T follicular helper cell (primary cell): ENCODE measurements at places on chromosomes 16 and 17.

- DNase-seq, result no peak
Measured at GRCh38 chr17:76131692-76132573, 9.1 kb downstream of the FOXJ1 start.

DNA sequence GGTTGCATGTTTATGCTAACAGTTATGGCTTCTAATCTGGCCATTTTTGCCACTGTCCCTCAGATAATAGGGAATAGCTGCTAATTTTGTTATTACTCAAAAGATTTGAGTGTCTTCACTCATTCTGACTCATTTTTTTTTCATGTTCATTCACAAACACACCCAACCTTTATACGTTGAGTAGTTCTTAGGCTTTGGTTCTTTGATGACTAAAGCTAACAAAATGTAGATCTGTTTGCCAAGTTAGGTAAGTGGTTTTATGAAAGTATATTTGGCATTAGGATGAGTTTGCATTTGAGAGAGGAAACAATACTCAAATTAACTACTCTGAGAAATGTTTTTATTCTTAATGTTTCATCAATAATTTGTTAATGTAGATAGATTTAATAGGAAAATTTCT, 3.6 kb downstream of the MAP2K4 start:
- no peak for DNase-seq

DNA sequence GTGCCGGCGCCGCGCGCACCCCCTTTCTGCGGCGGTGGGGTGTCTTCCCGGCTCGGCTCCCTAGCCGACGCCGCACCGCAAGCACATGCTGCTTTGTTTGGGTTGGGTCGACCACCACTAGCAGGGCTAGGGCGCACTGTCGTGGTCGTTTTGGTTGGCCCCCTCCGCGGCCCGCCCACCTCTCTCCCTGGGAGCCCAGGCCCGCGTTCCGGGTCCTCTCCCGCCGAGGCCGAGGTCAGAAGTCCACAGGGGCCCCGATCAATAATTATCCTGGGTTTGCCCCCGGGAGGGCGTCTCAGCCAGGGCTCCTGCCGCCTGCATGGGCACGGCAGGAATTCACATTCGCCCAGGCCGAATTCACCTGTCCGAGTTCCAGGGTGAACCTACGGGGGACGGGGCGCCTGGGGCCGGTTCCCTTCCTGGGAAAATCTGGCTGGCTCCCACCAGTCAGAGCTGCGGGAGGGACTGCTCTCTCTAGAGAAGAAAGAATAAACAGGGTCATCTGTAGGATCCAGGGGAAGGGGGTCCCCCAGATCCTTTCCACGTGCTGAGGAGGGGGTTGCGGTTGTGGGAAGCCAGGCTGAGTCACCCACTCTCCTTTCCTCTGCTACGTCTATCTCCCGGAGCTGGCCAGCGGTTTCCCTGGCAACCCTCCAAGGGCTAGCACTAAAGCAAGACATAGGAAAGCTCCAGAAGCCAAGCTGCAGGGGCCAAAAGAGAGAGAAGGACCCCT, 584 bp upstream of the STAT5B start:
- no peak for DNase-seq

GRCh38 chr17:60305141-60305540, 86.8 kb downstream of the USP32 start:
- DNase-seq, result no peak

GRCh38 chr17:41004397-41004796, 4.5 kb downstream of the KRTAP3-1 start:
- DNase-seq, result no peak

DNA sequence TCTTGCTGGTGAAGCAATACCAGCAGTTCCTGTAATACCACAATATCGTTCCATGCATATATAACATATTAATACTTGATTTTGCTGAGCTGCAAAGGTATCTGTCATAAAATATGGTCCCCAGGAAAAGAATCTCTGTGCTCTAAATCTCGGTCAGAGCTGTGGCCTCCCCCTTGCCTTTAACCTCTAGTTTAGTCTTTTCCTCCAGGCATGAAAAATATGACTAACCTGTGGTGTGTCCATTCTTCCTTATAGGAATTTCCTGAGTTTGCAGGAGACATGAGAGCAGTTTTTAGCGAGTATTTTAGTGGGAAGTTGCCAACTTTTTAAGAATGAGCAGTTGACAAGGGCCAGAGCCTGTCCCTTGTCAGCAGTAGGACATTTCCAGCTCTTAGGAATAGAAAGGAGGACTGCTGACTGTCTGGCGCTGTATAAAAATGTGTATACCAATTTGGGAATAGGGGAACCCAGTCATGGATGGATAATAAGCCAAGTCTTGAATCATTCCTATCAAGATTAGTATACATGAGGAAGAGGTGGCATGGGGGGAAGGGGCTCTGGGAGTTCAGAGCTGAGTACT, 8.7 kb downstream of the ATXN1L start:
- DNase-seq, result no peak

- DNase-seq, result peak; percentile 55
Measured at GRCh38 chr16:28623172-28623711, 13.4 kb upstream of the SULT1A1 start.

GRCh38 chr17:72188801-72189200, 68.0 kb downstream of the SOX9 start:
- DNase-seq, result no peak

- no peak for DNase-seq
Measured at GRCh38 chr17:65191811-65192740, 54.9 kb downstream of the RGS9 start.

DNA sequence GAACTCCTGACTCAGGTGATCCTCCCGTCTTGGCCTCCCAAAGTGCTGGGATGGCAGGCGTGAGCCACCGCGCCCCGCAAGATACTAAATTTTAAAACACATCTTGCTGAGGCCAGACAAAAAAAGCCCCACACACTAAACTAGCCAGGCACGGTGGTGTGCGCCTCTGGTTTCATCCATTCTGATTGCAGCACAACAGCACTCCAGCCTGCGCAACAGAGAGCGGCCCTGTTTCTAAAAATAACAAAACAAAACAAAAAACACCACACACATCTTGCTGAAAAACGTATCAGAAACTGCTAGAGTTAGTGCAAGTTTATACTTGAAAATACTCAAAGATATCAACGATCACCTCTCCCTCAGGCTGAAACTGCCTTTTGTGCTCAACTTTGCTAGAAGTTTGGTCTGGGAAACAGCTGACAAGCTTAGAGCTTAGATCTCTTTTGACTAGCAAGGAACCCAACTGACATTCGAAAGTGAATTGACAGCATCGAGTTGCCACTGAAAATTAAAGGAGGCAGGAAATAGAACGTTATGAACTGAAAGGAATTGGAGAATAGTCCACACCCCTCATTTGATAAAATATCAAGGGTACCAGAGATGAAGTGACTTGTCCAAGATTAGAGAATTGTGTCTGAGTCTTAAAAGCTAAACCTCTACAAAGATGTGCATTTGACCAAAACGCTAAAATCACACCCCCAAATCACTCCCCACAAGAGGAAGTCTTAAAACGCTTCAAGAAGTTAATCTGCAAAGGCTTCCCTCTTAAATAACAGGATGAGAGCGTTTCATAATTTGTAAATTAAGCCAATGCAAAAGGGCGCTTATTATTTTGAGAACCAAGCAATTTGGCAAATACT, 908 bp downstream of the COG4 start:
- no peak for DNase-seq

GRCh38 chr17:61000911-61001310, 323.3 kb downstream of the BCAS3 start:
- no peak for DNase-seq

- no peak for DNase-seq
Measured at GRCh38 chr16:55853114-55853513, 20.2 kb upstream of the CES1 start.

GRCh38 chr16:17557949-17558348, 87.2 kb upstream of the XYLT1 start:
- no peak for DNase-seq

- DNase-seq, result peak; percentile 81
Measured at GRCh38 chr16:48611329-48612137, 1.6 kb upstream of the N4BP1 start.

DNA sequence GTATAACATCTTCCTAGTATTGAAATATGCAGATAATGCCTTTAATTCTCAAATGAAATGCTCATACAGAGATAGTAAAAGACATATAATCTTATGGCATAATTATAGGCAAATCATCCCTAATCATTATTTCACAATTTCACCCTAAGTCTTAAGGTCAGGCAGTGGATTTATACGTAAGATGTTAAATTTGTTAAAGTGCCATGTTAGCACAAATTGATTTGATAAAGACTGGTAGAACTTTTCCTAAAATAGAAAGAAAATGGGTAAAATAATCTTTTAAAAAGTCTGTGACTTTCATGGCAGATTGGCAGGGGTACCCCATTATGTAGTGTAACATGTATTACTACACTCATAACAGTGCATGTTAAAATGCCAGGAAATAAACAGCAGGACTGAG, 1092.7 kb upstream of the GOT2 start:
- no peak for DNase-seq

GRCh38 chr17:73647772-73648542, 3.7 kb upstream of the SDK2 start:
- DNase-seq, result no peak

DNA sequence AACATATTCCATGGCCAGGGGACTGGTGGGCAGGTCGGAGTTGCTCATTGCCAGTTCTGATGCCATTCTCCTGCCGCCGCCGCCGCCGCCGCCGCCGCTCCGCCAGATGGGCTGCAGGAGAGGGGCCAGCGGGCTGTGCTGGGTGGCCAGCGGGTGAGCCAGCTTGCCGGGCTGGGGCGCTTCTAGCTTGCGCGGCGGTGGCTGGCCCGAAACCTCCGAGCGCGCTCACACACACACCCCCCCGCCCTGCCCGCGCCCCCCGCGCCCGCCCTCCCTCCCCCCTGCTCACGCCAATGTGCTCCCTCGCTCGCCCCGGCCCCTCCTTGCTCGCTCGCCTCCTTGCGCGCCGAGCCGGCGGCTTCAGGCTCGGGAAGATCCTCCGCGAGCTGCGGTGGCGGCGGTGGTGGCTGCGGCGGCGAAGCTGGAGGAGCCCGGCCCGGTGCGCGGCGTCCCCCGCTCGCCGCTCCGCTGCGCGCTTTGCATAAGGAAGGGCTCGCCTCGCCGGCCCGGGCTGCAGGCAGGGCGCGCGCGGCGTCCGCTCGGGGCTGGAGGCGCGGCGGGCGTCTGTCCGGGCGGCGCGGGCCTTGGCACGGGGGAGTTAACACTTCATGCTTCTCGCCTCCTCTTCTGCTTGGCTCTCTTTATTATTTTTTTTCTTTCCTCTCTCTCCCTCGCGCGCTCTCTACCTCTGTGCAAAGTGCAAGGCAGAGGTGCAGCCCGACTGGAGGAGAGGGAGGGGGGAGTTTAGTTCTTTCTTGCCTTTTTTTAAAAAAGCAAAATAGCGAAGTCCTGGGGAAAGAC, 500 bp downstream of the MAF start:
- peak; percentile 30 for DNase-seq

DNA sequence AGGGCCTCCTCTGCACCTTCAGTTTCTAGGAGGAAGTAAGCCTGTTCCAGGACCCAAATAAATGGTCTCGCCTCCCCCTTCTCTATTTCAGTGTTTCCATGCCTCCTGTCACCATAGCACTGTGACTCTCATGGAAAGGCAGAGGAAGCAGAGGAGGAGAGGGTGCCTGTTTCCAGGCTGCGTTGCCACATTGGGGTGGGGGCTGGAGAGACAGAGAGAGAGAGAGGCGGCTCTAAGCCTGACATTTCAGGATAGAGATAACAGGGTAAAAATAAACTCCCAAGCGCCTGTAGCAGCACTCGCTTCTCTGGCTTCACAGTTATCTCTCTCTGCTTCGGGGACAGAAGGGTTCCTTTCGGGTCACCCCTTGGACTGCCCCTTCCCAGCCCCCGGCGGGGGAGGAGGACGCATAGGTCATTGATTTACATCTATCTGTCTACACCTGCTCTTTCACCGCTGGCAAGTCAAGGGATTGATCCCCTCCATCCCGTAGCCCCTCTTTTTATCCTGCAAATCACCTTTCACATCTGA, 71.2 kb upstream of the MRTFB start:
- DNase-seq, result no peak

- DNase-seq, result no peak
Measured at GRCh38 chr17:51487947-51488346, 227.6 kb downstream of the UTP18 start.

DNA sequence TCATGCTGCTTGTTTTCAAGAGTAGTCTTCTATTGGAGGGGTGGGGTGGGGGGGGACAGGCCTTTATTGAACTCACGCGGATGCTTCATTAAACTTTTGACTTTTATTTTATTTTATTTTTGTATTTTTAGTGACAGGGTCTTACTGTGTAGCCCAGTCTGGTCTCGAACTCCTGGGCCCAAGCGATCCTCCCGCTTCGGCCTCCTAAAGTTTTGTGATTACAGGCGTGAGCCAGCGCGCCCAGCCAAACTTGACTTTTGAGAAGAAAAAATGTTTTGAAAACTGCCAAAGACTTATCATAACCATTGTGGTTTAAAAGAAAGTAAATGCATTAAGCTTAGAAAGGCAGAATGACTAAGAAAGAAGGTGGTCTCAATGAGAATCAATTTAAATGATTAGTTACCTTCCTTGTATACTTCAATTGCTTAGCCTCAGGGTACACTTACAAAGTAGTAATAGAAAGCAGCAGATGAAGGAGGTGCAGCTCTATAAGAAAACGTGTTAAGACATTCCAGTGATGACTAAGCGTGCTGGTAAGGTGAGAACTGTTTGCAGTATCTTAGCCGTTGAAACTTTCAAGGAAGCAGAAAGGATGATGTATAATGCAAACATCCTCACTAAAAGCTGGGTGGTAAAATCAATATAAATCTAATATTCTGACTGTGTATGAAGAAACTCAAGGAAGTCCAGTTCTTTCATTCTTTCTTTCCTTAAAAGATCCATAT, 1.2 kb downstream of the AP2B1 start:
- no peak for DNase-seq

DNA sequence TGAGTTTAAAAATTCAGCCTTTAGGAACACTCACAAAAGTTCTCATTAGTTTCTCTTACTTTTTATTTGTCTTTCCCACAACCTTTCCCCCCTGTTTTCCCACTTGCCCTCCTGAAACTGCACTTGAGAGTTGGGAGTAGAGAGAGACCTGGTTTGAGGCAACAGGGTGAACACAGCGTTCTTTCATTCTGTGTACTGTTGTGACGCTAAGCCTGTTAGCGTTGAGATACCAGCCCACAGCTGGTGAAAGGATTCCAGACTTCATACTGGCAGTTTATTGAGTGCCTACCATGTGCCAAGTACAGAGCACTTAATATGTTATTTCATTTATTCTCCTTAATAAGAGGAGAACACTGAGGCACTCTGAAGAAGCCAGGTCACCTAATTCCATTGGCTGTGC, 10.3 kb downstream of the TNRC6C start:
- no peak for DNase-seq

- DNase-seq, result no peak
Measured at GRCh38 chr16:47142486-47142820, 1.3 kb downstream of the NETO2 start.

DNA sequence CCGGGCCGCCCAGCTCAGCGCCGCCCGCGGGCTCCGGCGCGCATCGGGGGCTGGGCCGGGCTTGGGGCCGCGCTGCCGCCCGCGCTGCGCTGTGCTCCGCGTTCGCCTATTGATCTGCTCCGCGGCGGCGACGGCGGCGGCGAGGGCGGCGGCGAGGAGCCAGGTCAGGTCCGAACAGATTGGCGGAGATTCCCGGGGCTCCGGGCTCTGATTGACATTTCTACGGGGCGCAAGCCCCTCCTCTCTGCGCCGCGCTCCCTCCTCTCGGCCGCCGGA, 559 bp downstream of the IRX3 start:
- no peak for DNase-seq

GRCh38 chr17:6075050-6075449, 4.9 kb downstream of the WSCD1 start:
- DNase-seq, result no peak

GRCh38 chr16:24203675-24204074, 52.5 kb upstream of the CACNG3 start:
- DNase-seq, result no peak
